Stimulated activated effector memory CD8-positive, alpha-beta T cell treated with anti-CD3 and anti-CD28 coated beads, Interleukin-12 subunit alpha, Interleukin-12 subunit beta, amount 100 ng/mL, for 72 hours (primary cell): ENCODE measurements at places on chromosomes 13 and 19.
A peak's percentile ranks its signal among the peaks of the same experiment; 100 is the strongest.

DNA sequence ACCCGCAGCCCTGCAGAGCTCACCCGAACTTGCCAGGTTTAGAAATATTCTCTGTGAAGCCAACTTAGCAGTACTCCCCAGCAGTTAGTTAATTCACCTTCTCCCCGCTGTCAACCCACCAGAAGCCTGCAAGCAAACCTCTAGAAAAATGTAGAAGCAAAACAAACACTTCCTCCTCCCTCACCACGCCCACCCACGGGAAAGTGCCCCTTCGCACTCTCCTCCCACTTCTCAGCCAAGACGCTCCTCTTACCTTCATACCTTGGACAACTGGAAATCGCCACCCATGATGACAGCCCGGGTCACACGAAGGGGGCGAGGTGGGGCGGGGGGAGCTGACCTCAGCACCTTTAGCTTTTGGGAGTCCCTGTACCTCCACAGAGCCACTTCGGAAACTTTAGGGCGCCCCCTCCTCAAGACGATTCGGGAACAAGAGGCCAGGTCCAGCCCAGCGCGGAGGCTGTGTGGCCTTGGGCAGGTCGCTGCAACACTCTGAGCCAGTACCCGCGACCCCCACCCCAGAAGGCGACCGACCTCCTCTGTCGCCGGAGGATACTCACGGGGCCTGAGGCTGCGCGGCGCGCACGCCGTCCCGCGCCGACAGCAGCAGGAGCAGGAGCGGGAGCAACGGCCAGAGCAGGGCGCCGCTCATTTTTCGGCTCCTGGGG lies 485 bp downstream of the CPAMD8 start:
- DNase-seq, result no peak

- DNase-seq, result no peak
These were observed 373.7 kb downstream of the DNAJC15 start for GRCh38 chr13:43397111-43397510.

- DNase-seq, result no peak
These were observed 67.1 kb upstream of the KPNA3 start for GRCh38 chr13:49859560-49859959.

- no peak for DNase-seq
These were observed 9.7 kb downstream of the INAFM1 start for GRCh38 chr19:47284324-47284899.

- DNase-seq, result peak; percentile 63
These were observed 603 bp downstream of the TM9SF2 start for GRCh38 chr13:99501848-99502301.

DNA sequence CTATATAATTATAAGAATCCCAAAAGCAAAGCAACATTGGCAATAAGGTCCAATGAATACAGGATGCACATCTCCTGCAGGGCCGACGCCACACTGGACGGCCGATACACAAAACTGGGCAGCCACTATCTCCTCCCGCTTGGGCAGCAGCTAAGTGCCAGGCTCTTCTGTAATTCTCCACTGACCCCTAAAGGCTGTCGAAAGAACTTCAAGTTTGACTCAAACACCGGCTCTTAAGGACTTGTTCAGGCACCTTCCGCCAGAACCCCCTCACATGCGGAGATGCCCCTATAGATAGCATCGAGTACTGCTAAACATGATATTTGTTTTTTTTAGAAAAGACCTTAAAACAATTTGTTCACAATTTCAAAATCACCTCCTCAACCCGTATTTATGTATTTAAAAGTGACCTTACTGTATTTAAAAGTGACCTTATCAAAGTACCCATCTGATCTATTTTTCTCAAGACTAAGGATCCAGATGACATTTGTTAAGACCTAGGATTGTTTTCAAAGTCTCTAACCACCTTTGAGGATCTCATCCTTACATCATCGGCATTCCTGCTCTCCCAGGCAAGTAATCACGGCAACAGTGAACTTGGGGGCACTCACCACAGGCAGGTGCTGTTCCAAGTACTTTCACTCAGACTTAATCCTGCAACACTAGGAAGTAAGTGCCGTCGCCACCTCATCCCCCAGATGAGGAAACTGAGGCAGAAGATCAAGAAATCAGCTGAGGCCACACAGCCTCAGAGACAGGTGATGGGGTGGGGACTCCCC lies 77.8 kb downstream of the TUBGCP3 start:
- no peak for DNase-seq

DNA sequence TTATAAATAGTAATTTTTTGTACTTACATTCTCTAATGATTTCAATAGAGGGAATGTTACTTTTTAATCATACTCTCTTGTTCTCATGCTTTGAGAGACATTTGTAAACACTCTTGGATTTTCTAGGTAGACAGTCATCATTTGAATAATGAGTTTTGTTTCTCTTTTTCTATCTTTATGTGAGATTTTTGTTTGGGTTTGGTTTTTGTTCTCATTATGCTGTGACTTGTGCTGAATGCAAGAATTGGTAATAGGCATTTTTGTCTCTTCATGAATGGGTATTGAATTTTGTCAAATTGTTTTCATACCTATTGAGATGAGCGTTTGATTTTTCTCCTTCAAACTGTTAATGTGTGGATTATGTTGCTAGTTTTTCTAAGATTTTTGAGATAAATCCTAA lies 56.8 kb upstream of the GPR183 start:
- DNase-seq, result no peak

DNA sequence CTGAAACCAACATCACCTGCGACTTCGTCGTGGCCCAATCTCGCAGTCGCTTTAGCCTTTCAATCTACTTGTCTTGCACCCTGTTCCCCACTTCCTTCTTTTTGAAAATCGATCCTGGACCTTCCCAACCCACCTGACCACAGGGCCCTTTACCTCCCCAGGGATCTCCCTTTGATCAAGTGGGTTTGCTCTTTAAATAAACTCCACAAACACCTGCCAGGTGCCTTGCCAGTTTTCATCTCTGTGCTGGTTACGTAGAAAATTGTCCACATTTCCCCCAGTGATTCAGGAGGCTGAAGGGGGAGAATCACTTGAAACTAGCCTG lies 14.5 kb upstream of the RAB20 start:
- no peak for DNase-seq

DNA sequence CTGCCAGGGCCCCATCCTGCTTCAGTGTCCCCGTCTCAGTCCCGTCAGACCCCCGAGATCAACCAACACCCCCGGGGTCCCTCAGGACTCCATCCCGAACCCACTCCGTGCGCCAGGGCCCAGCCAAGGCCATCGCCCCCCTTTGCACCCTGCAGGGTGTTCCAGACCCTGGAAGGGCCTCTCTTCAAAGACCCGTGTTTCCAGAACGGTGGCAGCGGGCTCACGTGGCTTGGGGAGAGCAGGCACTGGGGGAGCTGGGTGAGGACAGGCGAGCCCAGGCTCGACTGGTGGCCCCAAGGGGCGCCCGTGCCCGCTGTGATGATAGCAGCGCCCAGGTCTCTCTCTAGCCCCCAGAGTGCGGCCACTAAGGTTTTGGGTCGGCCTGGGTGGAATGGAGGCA lies 1.4 kb downstream of the KASH5 start:
- no peak for DNase-seq

- peak; percentile 91 for DNase-seq
These were observed 2.1 kb upstream of the CIRBP start for GRCh38 chr19:1266916-1267476.

DNA sequence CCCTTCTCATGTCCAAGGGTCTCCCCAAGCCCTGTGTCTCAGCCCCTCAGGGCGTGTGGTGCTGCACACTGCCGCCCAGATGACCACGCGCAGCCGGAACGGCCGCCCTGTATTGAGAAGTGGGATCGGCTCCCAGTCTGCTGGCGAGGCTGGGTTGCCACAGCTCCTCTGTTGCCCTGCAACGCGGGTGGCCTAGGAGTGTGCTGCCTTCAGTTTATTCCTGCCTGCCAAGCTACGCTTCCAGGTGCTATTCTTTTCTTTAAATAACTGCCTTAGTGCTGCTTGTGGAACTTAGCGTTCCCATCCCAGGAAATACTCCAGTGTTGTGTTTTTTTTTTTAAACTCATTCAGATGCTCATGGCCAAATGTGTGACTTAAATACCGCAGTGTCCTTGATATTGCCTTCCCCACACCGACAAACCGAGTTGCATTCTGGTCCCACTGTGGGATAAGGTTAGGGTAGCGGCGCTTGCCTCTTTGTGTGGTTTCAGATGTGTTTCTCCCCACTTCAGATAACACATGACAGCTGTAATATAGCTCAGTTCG lies 16.6 kb downstream of the ACTN4 start:
- no peak for DNase-seq

GRCh38 chr19:35692010-35692409 lies 12.3 kb upstream of the ZBTB32 start:
- no peak for DNase-seq

- no peak for DNase-seq
These were observed 13.2 kb downstream of the CLEC11A start for GRCh38 chr19:50736338-50736737.

GRCh38 chr13:73579574-73580274 lies 520.9 kb downstream of the KLF5 start:
- no peak for DNase-seq

DNA sequence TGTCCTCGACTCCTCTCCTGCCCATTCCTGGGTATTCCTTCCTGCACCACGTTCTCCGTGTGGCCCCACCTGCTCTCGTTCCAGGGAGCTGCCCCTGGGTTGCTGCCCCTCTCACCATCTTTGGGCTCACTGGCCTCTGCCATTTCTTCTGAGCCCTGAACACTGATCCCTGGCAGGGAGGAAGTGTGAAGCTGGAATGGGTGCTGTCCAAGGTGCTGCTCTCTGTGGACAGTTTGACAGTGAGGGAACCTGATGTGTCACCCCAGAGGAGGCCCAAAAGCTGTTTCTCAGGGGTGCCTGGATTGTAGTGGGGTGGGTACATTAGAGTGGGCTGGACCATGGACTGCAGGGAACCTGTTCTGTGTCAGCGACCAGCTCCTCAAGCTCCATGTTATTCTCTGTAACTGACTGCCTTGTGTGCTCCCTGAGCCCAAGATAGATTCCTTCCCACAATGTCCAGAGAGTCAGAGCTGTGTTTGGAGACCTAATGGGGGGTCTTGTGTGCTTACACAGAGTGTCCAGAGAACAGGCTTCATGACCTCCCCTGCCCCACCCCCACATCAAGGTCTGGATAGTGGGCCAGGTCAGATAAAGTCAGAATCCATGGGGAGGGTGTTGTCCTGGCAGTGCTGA lies 7.2 kb upstream of the CEACAM8 start:
- DNase-seq, result no peak

DNA sequence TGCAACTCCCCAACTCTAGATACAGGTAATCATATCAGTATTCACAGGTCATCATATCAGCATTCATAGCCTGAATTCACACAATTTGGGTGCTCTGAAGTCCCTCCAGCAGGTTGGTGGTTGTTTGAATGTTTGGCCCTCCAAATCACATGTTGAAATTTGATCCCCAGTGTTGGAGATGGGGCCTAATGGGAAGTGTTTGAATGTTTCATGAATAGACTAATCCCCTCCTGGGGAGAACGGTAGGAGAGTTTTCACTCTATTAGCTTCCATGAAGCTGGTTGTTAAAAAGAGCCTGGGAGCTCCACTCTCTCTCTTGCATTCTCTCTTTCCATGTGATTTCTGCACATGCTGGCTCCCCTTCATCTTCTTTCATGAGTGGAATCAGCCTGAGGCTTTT lies 288.6 kb upstream of the PCDH9 start:
- DNase-seq, result no peak
